ENCODE measurements at places on chromosomes 7 and 10. TPM values are rescaled to one million over a fixed set of nuclear protein-coding genes. Genes with fewer than 3 reads are reported as not detected.

- DNase-seq = no peak
These were observed 65.0 kb downstream of the PIP4K2A start for GRCh38 chr10:22649390-22649841.

The HTR5A gene
- not detected for total RNA-seq

- peak; percentile 85 for DNase-seq
These were observed 51.3 kb upstream of the GPR26 start for GRCh38 chr10:123614888-123615287.

The VAX1 gene
- total RNA-seq = not detected

The CPA4 gene
- total RNA-seq = 2.3 TPM

DNA sequence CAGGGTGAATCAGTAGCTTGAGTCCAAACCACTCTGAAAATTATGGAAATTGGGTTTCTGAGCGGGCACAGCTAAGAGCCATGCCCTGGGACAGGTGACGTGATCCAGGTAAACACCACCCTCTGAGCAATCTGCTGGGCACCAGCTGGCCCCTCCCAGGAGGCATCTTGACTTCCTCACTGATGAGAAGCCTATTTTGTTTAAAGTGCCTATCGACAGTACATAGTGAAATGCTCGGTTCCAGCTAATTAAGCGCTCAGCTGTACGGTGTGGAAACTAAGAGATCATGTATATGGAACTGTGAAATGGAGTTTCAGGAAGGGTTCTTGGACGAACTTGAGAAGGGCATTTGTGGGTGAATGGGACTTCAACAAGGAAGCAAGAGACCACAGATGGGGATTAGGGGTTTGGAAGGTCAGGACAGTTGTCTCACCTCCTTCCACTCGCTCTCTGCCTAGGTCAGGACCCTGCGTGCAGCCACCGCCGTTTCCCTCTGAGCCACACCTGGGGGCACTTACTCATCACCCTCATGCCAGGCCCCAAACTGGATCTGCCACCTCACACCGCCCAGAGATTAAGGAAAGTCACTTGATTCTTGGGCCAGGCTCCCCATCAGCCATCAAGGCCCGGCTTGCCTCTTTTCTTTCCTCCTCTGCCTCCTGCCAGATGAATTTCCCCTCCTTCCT is 3.2 kb downstream of the ITPRIP start:
- no peak for DNase-seq

GRCh38 chr7:128800567-128800966 is 8.8 kb downstream of the CCDC136 start:
- no peak for DNase-seq

- DNase-seq = no peak
These were observed 179.3 kb downstream of the WNT2 start for GRCh38 chr7:117143580-117143979.

DNA sequence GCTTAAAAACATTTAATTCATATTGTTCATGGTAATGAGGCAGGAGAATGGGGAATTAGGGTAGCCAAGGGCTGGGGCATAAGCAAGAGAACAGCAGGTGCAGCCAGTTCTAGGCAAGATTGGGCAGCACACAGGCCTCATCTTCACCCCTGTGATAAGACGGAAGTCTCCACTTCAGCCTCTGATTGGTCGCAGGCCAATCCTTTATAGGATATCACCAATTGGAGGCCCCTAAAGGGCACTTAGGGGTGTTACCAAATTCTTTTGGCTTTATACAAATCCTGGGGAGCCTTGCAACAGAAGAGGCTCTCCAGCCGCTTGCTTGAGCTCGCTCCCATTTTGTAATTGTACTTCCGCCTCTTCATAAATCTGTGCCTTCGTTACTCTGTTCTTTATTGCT is 231.1 kb downstream of the REEP3 start:
- no peak for DNase-seq

- DNase-seq = no peak
These were observed 230.8 kb downstream of the ELFN1 start for GRCh38 chr7:1900847-1901246.

DNA sequence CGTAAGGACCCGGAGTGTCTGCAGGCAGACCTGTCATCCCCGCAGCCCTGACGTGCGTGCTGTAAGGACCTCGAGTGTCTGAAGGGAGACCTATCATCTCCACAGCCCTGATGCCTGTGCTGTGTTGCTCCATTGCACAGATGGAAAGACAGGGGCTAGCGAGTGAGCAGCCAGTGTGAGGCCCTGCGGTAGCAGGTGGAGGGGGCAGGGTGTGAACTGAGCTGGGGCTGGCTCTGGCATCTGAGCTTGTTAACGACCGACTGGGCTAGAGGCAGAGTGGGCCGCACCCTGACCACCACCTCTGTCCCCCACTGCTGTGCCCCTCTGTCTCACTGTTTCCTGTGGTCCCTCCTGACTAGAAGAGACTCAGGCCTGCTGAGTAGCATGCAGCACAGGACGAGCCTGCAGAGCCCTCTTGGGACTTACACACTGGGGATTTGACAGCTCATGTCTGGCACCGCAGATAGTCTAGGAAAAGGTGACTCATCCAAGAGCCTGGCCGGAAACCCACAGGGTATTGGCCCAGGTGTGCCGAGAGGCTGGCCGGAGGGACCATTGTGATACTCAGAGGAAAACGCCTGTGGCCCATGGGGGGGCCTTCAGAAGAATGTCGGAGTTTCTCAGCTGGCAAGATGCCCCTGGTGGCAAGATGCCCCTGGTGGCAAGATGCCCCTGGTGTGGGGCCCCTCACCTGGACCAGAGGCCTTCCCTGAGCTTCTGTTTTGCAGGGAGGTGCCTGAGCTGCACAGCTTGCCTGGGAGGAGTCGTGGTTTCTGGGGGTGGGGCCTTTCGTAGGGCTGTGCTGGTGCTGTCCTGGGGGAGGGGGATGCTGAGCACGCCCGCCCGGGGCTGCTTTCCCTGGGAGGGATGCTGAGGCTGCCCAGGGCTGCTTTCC is 34.3 kb downstream of the INPP5A start:
- no peak for DNase-seq

- no peak for DNase-seq
These were observed 110.7 kb upstream of the SEMA3C start for GRCh38 chr7:81029511-81029910.

The VWA2 gene
- 0.62 TPM for total RNA-seq

DNA sequence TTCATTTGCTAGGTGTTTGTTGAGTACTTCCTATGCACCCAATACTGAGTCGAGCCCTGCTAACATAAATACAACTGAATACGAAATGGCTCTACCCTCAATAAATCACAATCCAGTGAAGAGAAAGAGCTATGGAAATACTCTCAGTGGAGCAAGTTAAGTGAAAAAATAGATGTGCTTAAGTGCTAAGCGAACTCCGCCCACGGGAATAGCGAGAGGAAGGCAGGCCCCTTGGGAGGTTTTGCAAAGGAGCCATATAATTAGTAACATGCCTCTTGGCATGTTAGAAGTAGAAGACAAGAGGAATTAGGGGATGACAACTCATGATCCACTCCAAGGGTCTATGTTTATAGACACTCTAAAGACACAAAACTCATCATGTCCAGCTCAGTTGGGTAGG is 42.8 kb upstream of the TSPAN33 start:
- DNase-seq = no peak

The IDI2 gene
- total RNA-seq = not detected

DNA sequence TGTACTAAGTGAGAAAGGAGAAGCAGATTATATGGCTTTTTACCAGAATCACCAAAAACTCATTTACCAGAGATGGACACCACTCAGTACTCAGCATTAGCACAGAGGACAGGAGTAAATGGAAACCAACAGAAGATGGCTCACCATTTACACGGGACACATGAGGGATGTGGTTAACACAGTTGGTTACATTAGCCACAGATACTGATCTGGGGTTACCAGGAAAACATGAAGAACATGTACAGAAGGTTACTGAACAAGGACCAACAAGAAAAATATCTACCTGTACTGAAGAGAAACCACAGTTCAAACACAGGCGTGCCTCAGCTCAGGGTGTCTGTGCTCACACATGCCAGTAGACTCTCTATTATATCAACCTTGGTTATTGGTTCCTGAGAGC is 1285.8 kb upstream of the SORCS1 start:
- DNase-seq = no peak

GRCh38 chr7:101818287-101819071 is 1.1 kb downstream of the CUX1 start:
- DNase-seq = no peak

DNA sequence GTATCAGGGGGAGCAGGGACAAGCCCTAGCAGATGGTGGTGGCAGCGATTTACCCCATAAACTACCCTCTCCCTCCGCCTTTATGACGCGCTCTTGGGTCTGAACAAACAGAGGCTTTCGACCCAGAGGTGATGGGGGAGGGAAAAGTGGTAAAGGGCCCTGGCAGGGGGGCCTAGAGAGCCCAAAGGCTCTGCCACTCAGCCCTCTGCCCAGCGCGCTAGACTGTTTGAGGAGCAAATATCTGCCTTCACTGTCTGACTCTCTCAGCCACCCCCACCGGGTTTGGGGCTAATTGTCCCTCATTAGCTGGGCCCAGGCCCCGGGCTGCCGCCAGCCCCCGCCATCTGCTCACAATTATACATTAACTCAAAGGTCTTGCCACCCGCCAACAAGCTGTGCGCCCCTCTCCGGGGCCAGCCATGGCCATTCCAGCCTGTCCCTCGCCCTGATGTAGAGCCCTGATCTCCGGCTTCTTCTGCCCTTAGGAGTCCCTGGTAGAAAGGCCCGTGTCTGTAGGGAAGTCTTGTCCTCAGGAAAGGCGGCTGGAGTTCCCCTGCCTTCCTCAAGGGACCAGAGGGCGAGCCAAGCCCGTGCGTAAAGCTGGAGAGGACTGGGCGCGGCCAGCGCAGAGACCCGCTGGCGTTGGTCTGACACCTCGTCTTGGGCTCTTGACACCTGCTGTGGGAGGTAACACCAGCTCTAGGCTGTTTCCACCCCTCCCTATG is 1.9 kb upstream of the PAX4 start:
- no peak for DNase-seq

The FAM221A gene
- 9.8 TPM for total RNA-seq

DNA sequence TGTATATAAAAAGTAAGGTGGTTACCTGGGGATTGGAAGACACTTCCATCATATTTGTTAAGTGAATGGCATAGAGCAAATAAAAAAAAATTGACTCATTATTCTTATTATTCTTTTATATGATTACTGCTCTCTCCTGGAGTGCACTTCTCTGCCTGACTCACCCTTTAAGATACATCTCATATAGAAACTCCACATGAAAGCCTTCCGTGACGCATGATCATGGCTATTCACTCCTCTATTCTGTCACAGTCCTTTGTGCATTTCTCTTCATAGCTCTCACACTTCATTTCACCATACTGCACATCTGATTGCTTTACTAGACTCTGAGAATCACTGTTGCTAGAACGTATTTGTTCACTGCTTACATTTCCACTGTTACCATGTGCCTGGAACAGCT is 597.3 kb downstream of the CNTNAP2 start:
- DNase-seq = no peak

The ZNF485 gene
- 3.8 TPM for total RNA-seq

DNA sequence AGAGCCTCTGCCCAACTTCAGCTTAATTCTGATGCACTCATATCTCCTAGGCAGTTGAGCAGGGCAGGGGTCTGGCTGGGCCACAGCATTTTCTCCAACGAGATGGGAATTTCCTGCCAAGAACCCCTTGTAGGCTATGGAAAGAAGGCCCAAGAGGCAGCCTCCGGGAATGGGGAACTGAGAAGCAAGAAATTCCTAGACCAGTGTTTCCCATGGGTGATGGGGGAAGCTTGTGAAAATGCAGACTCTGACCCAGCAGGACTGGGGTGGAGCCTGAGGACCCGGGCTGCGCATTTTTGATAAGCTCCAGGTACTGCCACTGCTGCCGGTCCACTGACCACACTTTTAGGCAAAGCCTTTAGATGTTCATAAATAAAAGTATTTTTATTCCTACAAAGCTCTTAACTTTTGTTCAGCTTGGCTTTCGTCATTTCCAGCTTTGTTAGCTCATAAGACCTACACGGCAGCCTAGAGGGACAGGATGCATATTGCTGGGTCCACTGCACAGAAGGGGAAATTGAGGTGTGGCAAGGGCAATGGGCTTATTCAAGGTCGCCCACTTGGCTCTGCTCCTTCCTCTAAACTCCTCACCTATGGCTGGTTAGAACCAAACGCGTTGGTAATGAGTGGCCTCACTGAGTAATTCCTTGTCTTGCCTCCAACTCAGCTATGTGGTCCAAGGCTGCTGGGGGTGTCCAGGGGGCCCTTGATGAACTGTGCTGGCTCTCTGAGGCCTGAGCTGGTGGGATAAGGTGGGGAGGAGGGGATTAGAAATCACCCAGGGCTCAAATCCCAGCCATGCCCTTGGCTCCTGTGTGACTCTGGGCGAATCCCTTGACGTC is 29.5 kb downstream of the ZCCHC24 start:
- DNase-seq = peak; percentile 49

- no peak for DNase-seq
These were observed 54.2 kb downstream of the FAM53B start for GRCh38 chr10:124689911-124690498.

GRCh38 chr10:28807760-28808613 is 130.7 kb downstream of the BAMBI start:
- no peak for DNase-seq

- DNase-seq = no peak
These were observed 240.5 kb upstream of the GPR26 start for GRCh38 chr10:123425680-123426079.

DNA sequence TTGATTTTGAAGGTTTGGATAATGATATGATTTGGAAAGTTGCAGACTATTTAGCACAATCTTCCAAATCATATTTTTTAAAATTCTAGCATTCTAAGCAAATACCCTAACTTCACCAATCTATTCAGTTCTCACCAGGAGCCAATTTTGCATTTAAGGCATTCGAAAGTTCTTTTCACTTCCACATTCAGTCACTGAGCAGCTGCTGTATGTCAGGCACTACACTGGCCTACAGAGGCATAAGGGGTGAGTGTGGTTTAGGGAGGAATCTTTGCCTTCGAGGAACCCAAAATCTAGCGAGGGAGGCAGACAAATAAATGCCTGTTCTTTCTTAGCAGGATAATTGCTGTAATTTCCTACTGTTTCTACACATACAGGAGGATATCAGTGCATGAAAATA is 10.7 kb upstream of the UCN3 start:
- DNase-seq = no peak

The MAGI2 gene
- 51.3 TPM for total RNA-seq

The GRID2IP gene
- total RNA-seq = 0.18 TPM

GRCh38 chr10:117457932-117458331 is 82.7 kb upstream of the PDZD8 start:
- DNase-seq = no peak

The AUTS2 gene
- 129 TPM for total RNA-seq

- no peak for DNase-seq
These were observed 20.0 kb downstream of the PYROXD2 start for GRCh38 chr10:98394851-98395440.
